Non-pigmented ciliary epithelial cell (primary cell): ENCODE measurements at places on chromosomes 5 and 9.

DNA sequence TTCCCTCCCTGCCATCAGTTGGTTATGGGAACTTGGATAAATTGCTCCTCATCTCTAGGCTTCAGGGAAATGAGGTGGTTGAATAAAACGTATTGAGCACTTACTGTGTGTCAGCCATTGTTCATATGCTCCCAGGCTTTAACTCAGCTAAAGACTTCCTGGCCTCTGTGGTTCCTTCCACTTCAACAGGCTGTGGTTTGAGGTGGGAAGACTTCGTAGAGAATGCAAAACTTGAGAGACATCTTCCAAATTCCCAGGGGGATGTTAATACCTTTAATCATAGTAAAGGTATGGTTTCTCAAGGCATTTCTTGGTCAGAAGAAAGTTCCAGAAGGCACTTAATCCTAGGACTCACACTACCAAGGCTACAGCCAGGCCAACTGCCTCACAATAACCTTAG, 1.5 kb upstream of the GPX3 start:
- DNase-seq: no peak

GRCh38 chr5:88515881-88516819, 247.5 kb upstream of the TMEM161B start:
- DNase-seq: no peak

DNA sequence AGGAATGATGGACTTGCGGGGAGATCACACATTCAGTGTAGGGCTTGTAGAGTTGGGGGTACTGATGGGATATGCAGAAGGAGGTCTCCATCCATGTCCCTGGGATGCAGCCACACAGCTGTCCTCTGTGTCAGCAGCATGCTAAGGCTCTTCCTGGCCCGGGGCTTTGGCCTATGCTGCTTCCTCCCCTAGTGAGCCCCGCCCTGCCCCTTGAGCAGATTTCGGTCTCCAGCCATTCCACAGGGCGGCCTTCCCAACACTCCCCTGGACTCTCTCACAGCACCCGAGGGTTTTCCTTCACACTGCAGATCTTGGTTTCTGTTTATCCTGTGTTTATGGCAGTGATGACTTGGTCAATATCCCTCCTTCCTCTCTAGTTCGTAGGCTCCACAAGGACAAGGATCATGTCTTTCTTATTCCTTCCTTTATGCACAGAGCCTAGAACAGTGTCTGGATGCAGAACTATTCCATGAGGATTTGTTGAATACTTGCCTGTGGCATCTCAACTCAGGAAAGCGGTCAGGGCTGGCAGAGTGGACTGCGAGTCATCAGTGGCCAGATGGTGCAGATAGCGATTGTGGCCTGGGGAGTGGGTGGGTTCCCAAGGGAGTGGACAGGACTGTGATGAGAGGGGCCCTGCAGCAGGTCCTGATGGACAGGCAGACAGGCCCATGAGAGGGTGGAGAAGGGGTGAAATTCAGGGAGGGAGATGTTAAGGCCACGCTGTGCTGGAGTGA, 114.2 kb downstream of the RGS3 start:
- no peak for DNase-seq

DNA sequence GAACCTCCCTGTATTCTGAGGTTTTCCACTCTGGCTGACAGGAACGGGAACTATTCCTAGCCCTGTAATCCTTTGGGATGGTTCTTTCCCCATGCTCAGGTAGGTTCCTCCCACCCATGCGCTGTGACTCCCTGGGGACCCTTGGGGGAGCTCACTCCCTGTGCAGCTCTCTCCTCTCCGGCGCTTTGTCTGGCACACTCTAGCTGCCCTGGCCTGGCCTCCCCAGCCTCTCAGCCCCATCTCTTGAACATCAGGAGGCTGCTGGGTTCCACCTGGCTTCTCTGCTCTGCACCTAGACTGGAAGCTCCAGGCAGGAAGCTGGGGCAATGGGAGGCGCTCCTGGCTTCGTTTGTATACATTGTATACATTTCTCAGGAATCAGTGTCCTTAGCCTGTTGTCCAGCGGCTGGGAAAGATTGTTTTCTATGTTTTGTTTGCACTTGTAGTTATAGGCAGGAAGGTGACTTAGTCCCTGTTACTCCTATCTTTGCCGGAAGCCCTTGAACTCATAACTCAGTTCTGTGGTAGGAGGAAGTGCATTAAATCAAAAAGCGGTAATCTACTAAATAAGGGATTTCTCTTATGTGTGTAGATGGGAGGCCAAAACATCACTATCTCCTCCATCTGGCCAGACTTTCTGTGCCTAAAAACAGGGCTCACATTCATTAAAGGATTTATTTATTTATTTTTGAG, 20.4 kb downstream of the SLC25A25 start:
- DNase-seq: no peak

GRCh38 chr5:120446068-120446492, 18.0 kb upstream of the PRR16 start:
- peak; percentile 88 for DNase-seq

- DNase-seq: no peak
These were observed 477.0 kb downstream of the CDH10 start for GRCh38 chr5:24167806-24168205.

DNA sequence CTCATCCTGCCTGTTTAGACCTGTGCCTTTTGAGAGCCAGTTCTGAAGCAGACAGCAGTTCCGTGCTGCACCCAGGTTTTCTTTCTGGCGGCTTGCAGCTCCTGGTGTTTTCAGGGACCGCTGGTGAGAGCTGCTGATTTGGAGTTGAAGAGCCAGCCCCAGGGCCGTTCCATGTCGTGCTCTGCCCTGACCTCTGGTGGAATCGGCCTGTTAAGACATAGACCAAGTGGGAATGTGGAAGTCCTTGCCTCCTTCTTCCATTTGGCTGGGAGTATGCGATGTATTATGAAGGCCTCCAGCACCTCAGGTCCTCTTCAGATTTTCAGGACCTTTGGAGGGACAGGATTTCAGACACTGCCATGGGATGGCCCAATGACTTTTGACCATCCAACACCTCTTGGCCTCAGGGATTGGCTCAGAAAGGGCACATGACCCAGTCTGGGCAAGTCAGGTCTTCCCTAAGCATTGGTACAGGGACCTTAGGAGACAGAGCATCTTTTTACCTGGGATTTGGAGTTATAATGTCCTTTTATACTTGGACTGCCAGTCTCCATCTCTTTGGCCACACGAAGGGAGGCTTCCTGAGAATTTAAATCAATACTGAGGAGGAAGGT, 136.1 kb upstream of the CLINT1 start:
- peak; percentile 20 for DNase-seq

GRCh38 chr5:146409054-146409671, 38.0 kb upstream of the TCERG1 start:
- no peak for DNase-seq

- no peak for DNase-seq
These were observed 5.8 kb downstream of the ANXA6 start for GRCh38 chr5:151151793-151152192.

DNA sequence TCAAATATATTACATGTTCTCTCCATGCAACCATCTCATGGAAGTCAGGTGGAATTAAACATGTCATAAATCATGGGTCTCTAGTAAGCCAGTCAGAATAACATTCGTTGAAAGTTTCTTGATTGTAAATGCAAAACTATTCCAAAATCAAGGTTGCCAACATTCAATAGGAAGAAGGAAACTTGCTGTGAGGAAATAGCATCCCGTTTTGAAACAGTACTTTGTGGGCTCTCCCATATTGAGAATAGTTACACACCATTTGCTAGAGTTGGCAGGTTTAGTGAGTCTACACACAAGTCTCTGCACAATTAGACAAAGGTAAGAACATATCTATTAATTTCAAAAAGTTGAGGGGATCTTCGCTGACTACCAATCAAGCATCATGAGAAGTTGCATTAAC, 338.5 kb downstream of the GLIS3 start:
- DNase-seq: no peak

- no peak for DNase-seq
These were observed 395.1 kb upstream of the RPS23 start for GRCh38 chr5:82673057-82673809.

- DNase-seq: no peak
These were observed 111.8 kb downstream of the ACTL7B start for GRCh38 chr9:108743901-108744371.
